ENCODE measurements at places on chromosomes 1 and 21. TPM values are rescaled to one million over a fixed set of nuclear protein-coding genes. Genes with fewer than 3 reads are reported as not detected.

Gene SKI
- 110 TPM for total RNA-seq

Gene EIF4G3
- 106 TPM for total RNA-seq

Gene CFAP141
- not detected for total RNA-seq

Gene LRRC71
- total RNA-seq = 0.34 TPM

DNA sequence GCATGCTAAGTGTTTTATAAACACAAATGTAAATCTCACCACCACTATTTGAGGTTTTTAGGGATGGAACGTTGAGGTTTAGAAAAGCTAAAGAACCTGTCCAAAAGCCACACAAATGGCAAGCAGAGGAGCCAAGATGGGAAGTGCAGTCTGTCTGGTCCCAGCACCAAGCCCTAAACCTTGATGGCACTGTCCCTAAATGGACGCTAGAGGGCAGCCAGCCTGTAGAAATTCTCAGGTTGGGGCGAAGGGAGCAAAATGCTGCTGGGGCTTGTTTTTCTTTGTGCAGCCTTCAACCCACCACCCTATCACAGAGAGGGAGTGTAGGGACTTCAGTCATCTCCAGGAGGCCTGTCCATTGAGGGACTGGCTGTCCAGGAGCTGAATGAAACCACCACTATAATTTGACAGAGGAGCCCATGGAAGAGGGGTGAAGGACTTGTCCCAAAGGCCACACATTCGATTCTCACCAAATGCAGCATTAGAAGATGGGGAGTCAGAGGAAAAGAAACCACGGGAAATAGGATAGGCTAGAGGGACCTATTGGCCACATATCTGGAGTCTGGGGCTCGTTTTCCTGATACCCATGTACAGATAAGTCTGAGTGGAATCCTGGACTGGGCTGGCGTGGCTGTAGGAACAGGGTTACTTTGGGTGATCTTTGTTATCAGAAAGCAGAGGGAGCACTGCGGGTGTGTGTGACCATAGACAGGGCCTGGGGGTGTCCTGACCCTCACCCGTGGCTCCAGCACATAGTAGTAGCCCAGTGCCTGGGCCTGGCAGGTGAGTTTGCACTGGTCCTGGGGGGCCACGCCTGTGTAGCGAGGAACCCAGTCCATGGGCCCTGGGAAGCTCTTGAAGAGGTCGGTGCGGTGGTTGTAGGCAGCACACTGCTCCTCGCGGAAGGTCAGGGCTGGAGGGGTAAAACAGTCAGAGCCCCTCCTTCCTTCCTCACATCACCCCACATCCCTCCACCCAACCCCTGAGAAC lies 6.1 kb downstream of the ADAMTS4 start:
- H3K36me3 ChIP-seq = no peaks in the 10 kb centered on the region
- no peak for DNase-seq
- H3K4me3 ChIP-seq = no peak overlapping the region
- H3K27ac ChIP-seq = no peak overlapping the region
- H3K4me1 ChIP-seq = peaks cover 15% of the 10 kb centered on the region

Gene KCNA3
- total RNA-seq = 0.45 TPM

Gene SLAMF9
- total RNA-seq = not detected

DNA sequence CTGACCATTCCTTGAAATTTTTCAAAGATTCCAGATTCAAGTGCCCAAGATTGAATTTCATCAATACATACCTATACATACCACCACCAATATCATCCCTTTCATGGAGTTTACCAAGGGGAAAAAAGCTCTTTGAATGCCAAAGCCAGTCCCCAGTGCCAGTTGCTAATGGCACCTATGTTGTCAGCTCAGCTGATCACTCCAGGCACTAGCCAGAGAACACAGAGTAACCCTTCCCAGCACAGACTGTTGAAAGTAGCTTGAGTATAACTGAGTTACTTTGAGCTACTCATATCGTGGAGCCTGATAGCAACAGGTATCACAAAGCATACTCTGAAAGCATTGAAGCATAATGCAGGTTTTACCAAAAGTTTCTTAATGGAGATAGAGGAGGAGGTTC lies 133.9 kb upstream of the NFIA start:
- no peak overlapping the region for H3K27ac ChIP-seq
- no peaks in the 10 kb centered on the region for H3K36me3 ChIP-seq
- no peaks in the 10 kb centered on the region for H3K27me3 ChIP-seq
- H3K4me3 ChIP-seq = no peak overlapping the region

- no peak overlapping the region for H3K27ac ChIP-seq
- no peak for DNase-seq
- peaks cover 4% of the 10 kb centered on the region for H3K4me1 ChIP-seq
- no peaks in the 10 kb centered on the region for H3K36me3 ChIP-seq
- no peak overlapping the region for H3K4me3 ChIP-seq
- no peaks in the 10 kb centered on the region for H3K27me3 ChIP-seq
These were observed 26.7 kb upstream of the DUSP10 start for GRCh38 chr1:221768444-221769066.
